A673 (cell line): ENCODE measurements at places on chromosomes 1 and 21.
A peak's percentile ranks its signal among the peaks of the same experiment; 100 is the strongest.

DNA sequence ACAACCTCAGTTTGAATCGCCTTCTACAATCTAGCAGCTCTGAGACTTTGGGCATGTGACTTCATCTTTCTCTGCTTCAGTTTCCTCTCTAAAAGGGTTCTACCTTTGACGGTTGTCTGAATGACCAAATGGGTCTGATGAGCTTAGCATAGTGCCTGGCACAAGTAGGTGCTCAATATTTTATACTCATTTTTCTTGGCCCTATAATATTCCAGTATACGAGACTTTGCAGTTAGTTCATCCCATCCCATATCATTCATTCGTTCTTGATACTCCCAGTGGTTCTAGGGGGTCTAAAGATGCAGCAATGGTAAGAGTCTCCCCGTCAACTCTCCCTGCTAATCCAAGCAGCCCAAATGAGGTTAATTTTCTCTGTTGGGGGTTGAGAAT lies 67.6 kb downstream of the ALPL start:
- H3K4me1 ChIP-seq, result peaks cover 12% of the 10 kb centered on the region
- H3K36me3 ChIP-seq, result no peaks in the 10 kb centered on the region
- no peak overlapping the region for H3K27ac ChIP-seq
- no peak overlapping the region for H3K4me3 ChIP-seq
- H3K27me3 ChIP-seq, result no peaks in the 10 kb centered on the region
- DNase-seq, result no peak

DNA sequence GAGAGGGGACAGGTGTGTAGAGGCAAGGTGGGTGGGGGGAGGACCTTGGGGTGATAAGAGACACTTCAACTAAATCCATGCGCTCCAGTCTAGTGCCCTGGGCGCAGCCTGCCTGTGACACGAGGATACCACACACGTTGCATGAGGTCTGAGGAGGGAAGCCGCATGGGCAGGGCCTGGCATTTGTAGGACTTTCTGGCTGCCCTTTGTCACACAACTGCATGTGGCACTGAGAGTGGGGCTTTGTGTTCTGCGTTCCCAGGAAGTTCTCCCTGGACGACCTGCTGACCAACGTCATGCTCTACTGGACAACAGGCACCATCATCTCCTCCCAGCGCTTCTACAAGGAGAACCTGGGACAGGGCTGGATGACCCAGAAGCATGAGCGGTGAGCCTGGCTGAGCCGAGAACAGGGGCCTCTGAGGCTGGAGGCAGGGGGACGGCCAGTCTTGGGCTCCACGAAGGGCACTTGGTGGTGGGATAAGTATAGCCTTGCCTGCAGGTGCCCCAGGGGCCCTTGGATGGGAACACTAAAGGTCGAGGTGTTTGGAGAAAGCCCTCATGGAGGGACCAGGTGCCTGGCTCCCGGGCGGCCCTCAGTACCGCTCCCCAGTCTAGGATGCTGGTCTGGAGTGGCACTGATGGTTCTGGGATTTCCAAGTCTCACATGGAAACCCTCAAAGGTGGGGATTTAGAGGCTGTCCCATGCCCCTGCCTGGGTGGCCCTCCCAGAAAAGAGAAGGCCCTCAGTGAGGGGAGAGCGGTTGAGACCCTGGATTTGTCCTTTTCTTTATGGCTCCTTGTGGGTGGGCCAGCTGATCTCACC lies 34.5 kb downstream of the EPHX1 start:
- H3K27me3 ChIP-seq, result no peaks in the 10 kb centered on the region
- no peak for DNase-seq
- H3K4me1 ChIP-seq, result no peaks in the 10 kb centered on the region
- H3K36me3 ChIP-seq, result peaks cover 6% of the 10 kb centered on the region

GRCh38 chr1:170407138-170407537 lies 124.8 kb upstream of the GORAB start:
- H3K4me3 ChIP-seq, result no peak overlapping the region
- H3K4me1 ChIP-seq, result peaks cover 4% of the 10 kb centered on the region
- no peak overlapping the region for H3K27ac ChIP-seq
- no peaks in the 10 kb centered on the region for H3K27me3 ChIP-seq
- no peak for DNase-seq
- no peaks in the 10 kb centered on the region for H3K36me3 ChIP-seq

DNA sequence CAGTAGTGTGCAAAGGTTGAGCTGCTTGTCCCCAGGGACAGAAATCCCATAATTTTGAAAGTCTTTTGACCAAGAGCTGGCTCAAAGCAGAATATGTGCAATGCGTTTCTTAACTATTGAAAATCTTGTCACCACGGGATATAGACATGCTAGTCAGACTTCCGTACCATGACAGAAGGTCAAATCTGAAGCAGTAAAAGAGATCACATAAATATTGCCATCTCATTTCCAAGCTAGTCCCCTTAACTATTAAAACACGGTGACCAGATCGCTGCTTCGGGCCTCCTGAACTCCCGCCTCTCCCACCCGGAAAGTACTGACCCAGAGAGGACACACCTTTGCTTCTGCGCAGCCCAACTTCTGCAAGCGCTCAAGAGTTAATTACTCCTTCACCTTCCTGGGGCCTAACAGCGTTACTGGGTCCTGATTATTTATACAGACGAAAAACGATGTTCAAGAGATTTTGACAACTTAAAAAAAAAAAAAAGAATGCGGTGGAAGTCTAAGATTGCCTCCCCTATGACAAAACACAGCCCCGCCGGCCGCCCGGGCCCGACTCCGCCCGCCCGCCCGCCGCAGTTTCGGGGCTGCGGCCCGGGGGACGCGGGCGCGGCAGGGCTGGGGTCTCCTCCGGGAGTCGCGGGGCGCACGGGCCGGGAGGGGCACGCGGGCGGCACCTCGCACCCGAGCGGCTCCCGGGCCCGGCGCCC lies 692 bp downstream of the SORT1 start:
- no peak for DNase-seq
- no peaks in the 10 kb centered on the region for H3K27me3 ChIP-seq
- H3K4me1 ChIP-seq, result peaks cover 35% of the 10 kb centered on the region
- H3K4me3 ChIP-seq, result peak overlapping the region; percentile 60

DNA sequence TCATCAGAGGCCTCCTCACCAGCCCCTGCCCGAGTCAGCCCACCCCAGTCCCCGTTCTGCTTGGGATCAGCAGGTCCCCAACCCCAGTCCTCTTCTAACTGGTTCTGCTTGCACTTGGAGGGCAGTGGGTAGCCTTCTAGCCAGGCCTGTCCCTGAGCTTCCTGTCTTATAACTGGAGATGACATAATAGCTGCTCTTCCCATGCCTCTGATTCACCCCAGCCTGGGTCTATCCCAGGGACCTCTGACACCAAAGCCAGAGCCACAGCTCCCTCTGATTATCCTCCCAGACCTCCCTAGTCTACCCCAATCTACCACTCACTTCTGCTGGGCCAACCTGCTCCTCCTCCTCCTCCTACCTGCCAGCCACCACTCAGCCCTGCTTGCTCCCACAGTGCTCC lies 31.4 kb downstream of the IQGAP3 start:
- no peak overlapping the region for H3K27ac ChIP-seq
- H3K4me1 ChIP-seq, result no peaks in the 10 kb centered on the region
- DNase-seq, result no peak
- peaks cover 32% of the 10 kb centered on the region for H3K36me3 ChIP-seq
- no peak overlapping the region for H3K4me3 ChIP-seq

GRCh38 chr1:206834711-206835110 lies 30.7 kb upstream of the IL20 start:
- no peaks in the 10 kb centered on the region for H3K36me3 ChIP-seq
- H3K4me1 ChIP-seq, result no peaks in the 10 kb centered on the region
- no peak overlapping the region for H3K27ac ChIP-seq
- no peak overlapping the region for H3K4me3 ChIP-seq

GRCh38 chr1:199794105-199794863 lies 233.2 kb upstream of the NR5A2 start:
- H3K27ac ChIP-seq, result no peak overlapping the region
- peaks cover 19% of the 10 kb centered on the region for H3K27me3 ChIP-seq
- H3K4me3 ChIP-seq, result no peak overlapping the region
- H3K36me3 ChIP-seq, result no peaks in the 10 kb centered on the region
- H3K4me1 ChIP-seq, result no peaks in the 10 kb centered on the region

GRCh38 chr1:54869173-54869851 lies 17.7 kb downstream of the DHCR24 start:
- peaks cover 97% of the 10 kb centered on the region for H3K36me3 ChIP-seq
- no peaks in the 10 kb centered on the region for H3K4me1 ChIP-seq
- no peak overlapping the region for H3K4me3 ChIP-seq
- DNase-seq, result no peak
- H3K27ac ChIP-seq, result no peak overlapping the region

GRCh38 chr1:65958561-65959350 lies 166.1 kb downstream of the PDE4B start:
- H3K27ac ChIP-seq, result no peak overlapping the region
- H3K4me3 ChIP-seq, result no peak overlapping the region
- DNase-seq, result peak; percentile 75

GRCh38 chr1:206579747-206580437 lies 32.4 kb downstream of the EIF2D start:
- DNase-seq, result no peak
- no peak overlapping the region for H3K4me3 ChIP-seq
- H3K27me3 ChIP-seq, result no peaks in the 10 kb centered on the region
- H3K4me1 ChIP-seq, result peaks cover 16% of the 10 kb centered on the region
- H3K36me3 ChIP-seq, result no peaks in the 10 kb centered on the region

GRCh38 chr1:246933893-246934292 lies 2.1 kb upstream of the AHCTF1 start:
- no peaks in the 10 kb centered on the region for H3K27me3 ChIP-seq
- peaks cover 3% of the 10 kb centered on the region for H3K36me3 ChIP-seq
- no peak overlapping the region for H3K27ac ChIP-seq

GRCh38 chr1:67571406-67571805 lies 113.6 kb upstream of the GADD45A start:
- DNase-seq, result no peak
- H3K27me3 ChIP-seq, result no peaks in the 10 kb centered on the region
- no peak overlapping the region for H3K4me3 ChIP-seq

- H3K4me1 ChIP-seq, result no peaks in the 10 kb centered on the region
- H3K4me3 ChIP-seq, result no peak overlapping the region
- no peak for DNase-seq
- H3K27me3 ChIP-seq, result no peaks in the 10 kb centered on the region
These were observed 14.0 kb downstream of the A3GALT2 start for GRCh38 chr1:33306653-33307493.

DNA sequence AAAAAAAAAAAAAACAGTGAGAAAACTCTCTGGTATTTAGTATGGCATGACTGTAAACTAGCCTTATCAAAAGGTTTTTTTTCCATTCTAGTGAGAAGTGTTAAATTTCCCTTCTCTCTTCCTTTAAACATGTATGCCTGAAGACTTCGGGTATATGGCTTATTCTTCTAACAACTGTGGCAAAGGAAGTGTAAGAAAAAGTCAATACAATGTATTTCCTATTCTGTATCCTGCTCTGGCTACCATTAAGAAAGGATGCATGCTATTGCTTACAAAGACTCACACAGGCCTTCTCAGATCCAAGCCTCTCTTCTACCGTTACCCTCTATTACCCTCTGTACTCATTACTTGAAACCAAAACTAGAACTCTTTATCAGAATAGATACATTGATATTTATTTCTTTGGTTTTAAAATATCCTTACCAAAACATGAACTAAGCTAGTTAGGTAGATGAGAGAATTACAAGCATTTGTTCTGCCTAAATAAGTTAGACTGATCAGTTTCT lies 8.4 kb downstream of the CEPT1 start:
- H3K4me3 ChIP-seq, result no peak overlapping the region
- H3K36me3 ChIP-seq, result peaks cover 30% of the 10 kb centered on the region
- no peak overlapping the region for H3K27ac ChIP-seq
- H3K27me3 ChIP-seq, result no peaks in the 10 kb centered on the region
- no peak for DNase-seq

DNA sequence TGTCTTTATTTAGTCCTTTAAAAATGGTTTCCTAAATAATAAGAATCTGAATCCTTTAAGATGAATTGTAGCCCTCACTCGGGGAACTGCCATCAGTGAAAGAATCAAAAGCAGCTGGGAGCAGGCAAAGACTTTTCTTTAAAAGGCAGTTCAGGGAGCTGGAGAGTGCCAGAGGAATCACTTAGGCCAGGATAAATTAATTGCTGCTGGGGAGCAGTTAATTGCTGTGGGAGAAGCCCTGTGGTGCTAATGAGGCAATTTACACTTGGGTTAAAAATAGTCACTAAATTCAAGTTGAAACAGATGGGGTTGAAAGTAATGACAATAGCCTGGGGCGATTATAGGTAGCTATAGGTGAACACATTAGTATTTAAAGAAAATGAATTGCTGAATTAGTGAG lies 38.7 kb upstream of the COL24A1 start:
- no peak overlapping the region for H3K27ac ChIP-seq
- peaks cover 9% of the 10 kb centered on the region for H3K4me1 ChIP-seq
- no peaks in the 10 kb centered on the region for H3K36me3 ChIP-seq
- H3K4me3 ChIP-seq, result no peak overlapping the region
- no peaks in the 10 kb centered on the region for H3K27me3 ChIP-seq
- peak; percentile 23 for DNase-seq

DNA sequence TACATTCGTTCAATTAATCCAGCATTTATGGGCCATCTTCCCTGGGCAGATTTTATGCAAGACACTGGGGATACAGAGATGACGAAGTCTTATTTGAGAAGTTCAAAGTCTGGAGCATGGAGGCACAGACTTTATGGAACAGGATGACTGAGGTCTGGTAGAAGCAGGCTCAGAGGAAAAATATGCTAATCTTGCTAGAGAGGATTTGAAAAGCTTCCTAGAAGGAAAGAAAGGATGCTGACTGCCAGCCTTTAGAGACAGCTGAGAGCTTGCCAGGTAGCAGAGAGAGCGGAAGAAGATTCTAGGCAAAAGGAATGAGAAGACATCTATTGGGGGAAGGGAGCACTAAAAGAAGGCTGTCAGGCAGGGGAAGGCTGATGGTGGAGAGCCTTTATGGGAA lies 75.5 kb upstream of the ATP5PO start:
- no peak overlapping the region for H3K4me3 ChIP-seq
- DNase-seq, result no peak

DNA sequence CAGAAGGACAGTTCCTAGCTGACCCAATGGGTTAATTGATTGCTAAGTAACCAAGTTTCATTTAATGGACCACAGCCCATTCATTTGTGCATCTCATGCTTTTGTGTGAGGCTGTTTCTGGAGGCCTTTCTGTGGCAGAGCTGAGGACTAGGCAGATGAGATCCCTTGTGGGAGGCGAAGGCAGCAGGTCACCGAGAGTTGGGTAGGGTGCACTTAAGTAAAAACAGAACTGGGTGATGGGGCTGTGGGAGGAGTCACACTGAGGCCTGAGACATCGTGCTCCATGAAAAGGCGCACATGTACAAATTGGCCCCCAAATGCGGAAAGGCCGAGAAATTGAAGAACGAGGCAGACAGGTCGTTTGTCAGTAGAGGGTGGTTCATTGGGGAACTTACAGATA lies 60.9 kb downstream of the S100B start:
- no peak overlapping the region for H3K27ac ChIP-seq
- no peaks in the 10 kb centered on the region for H3K4me1 ChIP-seq
- H3K4me3 ChIP-seq, result no peak overlapping the region
- H3K36me3 ChIP-seq, result peaks cover 22% of the 10 kb centered on the region
